Fibroblast of skin of right quadriceps (primary cell): ENCODE measurements at places on chromosomes 13 and 19.
A peak's percentile ranks its signal among the peaks of the same experiment; 100 is the strongest.

- DNase-seq, result peak; percentile 57
These were observed 21.8 kb upstream of the NAXD start for GRCh38 chr13:110593430-110594130.

DNA sequence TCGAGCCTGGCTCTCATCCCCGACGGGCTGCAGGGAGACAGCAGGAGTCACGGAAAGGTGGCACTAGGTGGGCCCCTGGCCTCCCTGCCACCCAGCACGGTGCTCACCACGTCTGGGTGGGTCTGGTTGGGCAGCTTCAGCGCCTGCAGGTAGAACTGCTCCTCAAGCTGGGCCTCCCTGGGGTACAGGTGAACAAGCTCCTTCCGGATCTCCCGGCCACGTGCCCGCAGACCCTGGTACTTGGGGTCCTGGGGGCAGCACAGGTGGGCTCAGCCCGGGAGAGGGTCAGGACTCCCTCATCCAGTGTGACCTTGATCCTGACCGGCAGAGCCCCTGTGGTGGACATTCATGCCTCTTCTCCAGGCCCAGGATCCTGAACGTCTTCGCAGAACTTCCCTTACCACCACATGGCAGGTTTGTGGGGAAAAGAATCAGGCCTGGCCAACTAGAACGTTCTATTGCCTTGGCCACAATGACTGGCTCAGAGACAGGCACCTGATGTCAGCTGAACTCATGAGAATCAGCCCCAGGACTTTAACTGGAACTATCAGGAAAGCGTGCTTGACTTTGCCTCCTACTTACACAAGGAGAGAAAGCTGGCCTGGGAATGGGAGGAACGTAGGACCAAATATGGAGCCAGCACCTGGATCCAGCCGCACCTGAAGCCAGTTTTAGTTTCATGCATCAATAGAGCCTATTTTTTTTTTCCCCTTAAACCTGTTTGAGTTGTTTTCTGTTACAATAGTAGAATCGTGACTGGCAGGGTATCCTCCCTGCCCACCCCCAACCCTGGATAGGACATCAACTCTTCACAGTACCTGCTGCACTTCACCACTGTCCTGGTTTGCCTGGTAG lies 8.9 kb downstream of the SARS2 start:
- no peak for DNase-seq

GRCh38 chr13:77002590-77003190 lies 10.8 kb downstream of the CLN5 start:
- DNase-seq, result no peak

GRCh38 chr13:66958611-66959010 lies 271.5 kb downstream of the PCDH9 start:
- DNase-seq, result no peak

DNA sequence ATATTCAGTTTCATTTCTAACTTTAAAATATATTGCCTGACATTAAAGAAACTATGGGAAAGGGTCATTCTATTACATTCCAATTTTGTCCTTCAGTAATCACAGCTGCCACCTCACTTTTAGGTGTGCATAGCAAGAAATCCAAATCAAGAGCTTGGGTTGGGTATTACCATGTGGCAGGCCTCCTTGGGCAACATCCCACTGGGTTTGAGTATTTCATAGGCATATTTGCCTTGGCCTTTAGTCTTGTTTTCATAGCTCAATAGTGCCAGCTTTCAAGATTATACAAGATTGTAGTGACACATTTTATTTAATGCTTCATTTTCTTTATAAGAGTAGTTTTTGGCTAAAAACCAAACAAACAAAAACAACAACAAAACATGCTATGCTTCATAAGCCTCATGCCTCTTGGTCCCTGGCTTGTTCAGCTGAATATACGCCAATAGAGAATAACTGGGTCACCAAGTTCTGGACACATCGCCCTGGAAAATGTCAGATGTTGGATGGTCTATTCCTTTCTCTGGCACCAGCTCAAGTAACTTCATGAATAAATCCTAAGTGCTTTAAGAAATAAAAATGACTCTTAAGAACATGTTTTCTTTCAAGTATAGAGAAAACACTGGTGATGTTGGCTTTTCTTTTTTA lies 167.4 kb upstream of the STARD13 start:
- DNase-seq, result no peak

DNA sequence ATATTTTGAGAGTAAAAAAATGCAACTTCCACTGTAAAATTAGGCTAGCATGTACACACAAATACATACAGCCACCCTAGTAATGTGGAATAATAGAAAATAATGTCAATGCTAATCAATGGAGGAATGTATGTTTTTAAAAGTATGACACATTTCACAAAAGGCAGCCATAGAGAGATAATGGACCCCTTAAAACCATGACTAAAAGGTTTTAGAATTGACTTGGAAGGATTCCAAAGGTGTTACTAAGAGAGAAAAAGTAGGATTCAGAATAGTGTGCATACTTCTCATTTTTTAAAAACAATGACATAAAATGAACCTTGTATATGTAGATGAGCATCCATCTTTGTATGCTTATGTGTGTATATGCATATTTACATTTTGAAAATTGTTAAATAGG lies 597.9 kb upstream of the PCDH9 start:
- DNase-seq, result peak; percentile 7

DNA sequence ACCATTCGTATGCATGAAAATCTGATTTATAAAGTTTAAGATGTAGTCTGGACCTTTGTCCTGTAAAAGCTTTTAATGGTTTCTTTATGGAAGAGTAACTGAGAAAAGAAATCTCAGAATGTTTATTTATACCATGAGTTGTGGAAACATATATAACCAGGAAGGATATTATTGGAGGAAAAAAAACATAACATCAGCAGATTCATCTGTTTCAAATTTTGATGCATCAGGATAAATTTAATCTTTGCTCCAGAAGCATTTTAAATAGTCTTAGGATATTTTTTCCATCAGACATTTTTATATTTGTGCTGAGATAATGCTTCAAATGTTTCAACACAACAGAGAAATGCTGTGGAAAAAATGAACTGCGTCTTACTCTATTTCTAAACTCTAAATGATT lies 31.2 kb upstream of the CSNK1A1L start:
- DNase-seq, result no peak

GRCh38 chr13:44379885-44380284 lies 6.3 kb downstream of the SERP2 start:
- DNase-seq, result no peak

- no peak for DNase-seq
These were observed 1.4 kb upstream of the ZNF584 start for GRCh38 chr19:58406818-58407657.

- DNase-seq, result peak; percentile 96
These were observed 480 bp upstream of the KLF16 start for GRCh38 chr19:1863638-1864479.

GRCh38 chr13:100535426-100536135 lies 53.0 kb downstream of the GGACT start:
- no peak for DNase-seq

DNA sequence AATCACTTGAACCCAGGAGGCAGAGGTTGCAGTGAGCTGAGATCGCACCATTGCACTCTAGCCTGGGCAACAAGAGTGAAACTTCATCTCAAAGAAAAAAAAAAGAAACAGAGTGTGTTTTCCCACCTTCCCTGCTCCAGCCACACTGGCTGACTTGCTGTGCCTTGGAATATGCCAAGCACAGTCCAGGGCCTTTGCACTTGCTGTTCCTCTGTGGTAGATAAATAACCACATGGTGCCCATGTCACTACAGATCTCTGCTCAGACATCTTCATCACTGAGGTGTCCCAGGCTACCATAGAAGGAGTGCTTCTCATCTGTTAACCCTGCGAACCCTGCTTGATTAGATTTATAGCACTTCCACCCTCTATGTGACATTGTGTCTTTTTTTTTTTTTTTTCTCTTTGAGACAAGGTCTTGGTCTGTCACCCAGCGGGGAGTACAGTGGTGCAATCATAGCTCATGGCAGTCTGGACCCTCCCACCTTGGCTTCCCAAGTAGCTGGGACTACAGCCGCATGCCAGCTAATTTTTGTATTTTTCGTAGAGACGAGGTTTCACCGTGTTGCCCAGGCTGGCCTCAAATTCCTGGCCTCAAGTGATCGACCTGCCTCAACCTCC lies 10.4 kb downstream of the SMARCA4 start:
- DNase-seq, result no peak

- DNase-seq, result no peak
These were observed 220.7 kb downstream of the RFC3 start for GRCh38 chr13:34038541-34039068.

GRCh38 chr13:110433014-110433413 lies 125.9 kb downstream of the COL4A2 start:
- no peak for DNase-seq

GRCh38 chr19:43692877-43693276 lies 22.9 kb upstream of the PLAUR start:
- DNase-seq, result no peak

DNA sequence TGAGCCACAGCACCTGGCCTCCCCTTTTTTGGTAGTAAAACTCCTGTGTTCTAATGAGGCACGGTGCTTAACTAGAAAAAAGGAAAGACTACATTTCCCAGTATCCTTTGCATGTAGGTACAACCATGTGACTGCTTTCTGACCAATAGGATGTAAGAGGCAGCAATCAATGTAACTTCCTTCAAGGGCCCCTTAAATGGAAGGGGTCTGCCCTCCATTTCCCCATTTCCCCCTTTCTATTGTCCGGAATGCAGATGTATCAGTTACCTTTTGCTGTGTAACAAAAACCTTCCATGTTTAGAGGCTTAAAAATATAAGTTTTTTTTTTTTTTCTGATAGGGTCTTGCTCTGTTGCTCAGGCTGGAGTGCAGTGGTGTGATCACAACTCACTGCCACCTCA lies 2.2 kb downstream of the GPR32 start:
- DNase-seq, result no peak

GRCh38 chr19:1360818-1361461 lies 22.8 kb upstream of the NDUFS7 start:
- peak; percentile 81 for DNase-seq

- no peak for DNase-seq
These were observed 1475.7 kb downstream of the EFNB2 start for GRCh38 chr13:105059786-105060185.

GRCh38 chr19:8320564-8321066 lies 560 bp downstream of the NDUFA7 start:
- no peak for DNase-seq

DNA sequence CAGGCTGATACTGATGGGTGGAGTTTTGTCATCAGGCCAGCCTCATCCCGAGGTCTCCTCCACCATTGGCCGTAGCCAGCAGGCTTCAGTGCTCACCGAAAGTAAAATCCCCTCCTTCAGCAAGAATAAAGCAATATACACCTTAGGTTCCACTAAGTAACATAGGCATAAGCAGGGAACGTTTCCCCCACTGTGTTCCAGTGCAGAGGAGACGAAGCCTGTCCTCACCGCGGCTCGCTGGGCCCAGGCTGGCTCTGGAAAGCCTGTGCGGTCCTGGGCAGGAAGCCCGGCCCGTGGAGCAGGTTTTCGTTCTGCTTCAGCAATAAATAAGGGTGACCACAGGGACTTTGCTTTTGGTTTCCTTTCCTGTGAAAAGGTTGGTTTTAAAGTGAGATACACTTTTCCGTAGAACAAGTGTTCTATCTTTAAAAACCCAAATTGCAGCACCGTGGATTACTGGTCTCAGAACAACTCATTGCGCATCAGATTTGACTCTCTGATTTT lies 16.3 kb upstream of the TEX29 start:
- no peak for DNase-seq

DNA sequence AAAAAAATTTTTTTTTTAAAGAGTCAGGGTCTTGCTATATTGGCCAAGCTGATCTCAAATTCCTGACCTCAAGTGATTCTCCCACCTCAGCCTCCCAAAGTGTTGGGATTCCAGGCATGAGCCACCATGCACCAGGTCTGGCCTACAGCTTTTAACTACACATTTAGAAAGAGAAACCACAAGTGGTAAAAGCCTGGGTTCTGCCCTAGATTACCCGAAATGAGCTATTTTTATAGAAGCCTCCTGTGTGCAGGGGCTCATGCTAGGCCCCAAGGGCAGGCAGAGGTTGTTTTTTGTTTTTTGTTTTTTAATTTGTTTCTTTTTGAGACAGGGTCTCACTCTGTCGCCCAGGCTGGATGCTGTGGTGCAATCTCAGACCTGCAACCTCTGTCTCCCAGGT lies 14.0 kb upstream of the MYADM start:
- no peak for DNase-seq

- peak; percentile 52 for DNase-seq
These were observed 848 bp upstream of the CEBPA start for GRCh38 chr19:33302974-33303790.

DNA sequence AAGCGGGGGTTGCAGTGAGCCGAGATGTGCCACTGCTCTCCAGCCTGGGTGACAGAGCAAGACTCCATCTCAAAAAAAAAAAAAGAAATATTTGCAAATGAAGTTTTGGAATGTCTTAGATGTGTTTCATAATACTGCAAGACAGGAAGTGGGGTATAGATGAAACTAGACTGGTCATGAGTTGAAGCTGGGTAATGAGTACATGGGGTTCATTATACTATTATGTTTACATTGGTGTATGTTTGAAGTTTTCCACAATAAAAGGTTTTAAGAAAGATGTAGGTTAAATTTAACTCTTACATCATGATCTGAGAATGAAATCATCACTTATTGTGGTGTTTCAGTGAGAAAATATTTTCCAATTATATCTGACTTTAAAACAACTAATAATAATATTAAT lies 19.0 kb downstream of the FNDC3A start:
- peak; percentile 41 for DNase-seq

DNA sequence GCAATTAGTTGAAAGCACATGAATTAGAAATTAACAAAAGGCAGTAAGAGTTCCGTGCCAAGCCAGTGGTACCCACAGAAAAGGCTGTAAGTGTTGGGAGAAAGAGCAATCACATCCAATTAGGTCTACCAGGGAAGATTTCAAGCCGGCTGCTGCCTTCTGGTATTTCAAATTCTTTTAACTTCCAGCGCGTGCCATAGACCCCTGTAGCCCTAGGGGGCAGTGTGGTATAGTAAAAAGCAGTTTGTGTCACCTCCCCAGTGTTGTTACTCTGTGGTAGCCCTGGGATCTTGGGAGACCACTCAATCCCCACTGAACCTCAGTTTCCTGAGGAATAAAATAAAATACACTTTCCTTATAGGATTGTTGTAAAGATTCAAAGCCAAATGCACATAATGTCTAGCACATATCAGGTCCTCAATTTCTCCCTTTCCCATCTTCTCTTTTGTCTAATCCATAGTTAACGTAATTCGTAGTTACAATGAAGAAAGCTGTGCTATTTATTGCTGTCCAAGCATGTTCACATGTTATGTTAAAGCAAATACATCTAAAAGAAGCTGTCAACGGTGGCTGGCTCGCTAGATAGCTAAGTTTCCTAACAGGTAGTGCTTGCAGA lies 230.2 kb downstream of the TDRD3 start:
- peak; percentile 8 for DNase-seq
